ENCODE measurements at places on chromosomes 11 and 22.

GRCh38 chr11:130381317-130381716, 47.1 kb downstream of the ADAMTS8 start:
- DNase-seq: no peak

GRCh38 chr22:25146906-25147641, 52.6 kb upstream of the CRYBB3 start:
- no peak for DNase-seq

- no peak for DNase-seq
Observed at GRCh38 chr11:40445391-40445790, 1014.1 kb downstream of the LRRC4C start.

DNA sequence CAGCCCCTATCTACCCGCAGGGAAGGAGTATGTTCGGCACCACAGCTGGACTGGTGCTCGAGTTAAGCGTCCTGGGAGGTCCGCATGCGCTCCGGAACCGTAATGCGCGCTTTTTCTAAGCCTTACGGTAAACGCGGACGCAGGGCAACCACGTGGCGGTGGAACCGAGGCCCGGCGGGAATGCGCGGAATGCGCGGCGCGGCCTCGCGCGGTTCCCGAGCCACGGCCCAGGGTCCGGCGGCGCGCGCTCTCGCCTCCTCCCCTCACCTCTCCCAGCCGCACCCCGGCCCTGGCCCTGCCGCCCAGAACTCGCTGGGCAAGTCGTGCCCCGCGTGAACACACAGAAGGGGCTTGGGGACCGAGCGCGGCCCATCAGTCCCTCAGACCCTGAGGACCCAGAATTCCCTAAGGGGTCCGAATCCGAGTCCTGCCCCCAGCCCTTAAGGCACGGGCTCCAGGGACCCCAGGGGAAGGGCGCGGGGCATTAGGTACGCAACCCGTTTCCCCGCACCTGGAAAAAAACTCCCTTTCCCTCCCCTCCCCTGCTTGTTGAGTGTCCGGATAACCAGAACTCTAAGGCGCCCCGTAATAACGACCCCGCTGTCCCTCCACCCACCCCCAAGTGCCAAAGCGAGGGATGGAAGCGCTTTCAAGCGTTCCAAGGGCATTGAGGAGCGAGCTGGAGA, 4.3 kb upstream of the CCND1 start:
- DNase-seq: peak; percentile 22
